ENCODE measurements at places on chromosomes 3 and 15. TPM values are rescaled to one million over a fixed set of nuclear protein-coding genes. Genes with fewer than 3 reads are reported as not detected.

GRCh38 chr3:166637984-166638530, 742.0 kb downstream of the ZBBX start:
- no peak for DNase-seq

GRCh38 chr3:74426571-74426970, 187.9 kb downstream of the CNTN3 start:
- DNase-seq = no peak

The CFAP161 gene
- not detected for total RNA-seq

DNA sequence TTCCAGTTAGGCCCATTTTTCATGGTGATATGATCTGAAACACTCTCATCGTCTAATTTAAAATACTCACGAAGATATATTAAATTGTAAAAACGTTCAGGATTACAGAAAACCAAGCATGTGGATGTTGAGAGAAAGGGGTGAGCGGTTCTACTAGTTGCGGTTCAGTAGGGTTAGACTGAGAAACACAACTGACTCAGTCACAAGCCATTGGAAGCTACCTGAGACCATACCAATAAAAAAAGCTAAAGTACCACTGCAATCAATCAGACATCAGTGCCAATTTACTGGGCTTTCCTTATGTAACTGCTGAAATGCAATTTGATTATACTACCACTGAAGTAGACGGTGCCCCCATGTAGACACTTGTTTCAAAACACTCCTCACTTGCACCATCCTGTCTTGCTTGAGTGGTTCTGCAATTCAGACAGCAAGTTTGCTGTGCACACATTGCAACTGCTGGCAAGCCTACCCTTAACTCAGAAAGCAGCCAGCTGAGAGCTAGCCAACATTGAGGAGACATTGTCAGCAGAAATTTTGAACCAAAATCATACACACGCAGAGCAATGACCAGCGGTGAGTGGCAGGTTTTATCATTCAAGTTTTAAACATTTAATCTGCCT, 368.7 kb upstream of the ARHGEF26 start:
- DNase-seq = no peak

The LINGO1 gene
- 1.0 TPM for total RNA-seq

GRCh38 chr3:50617911-50618481, 1.0 kb downstream of the MAPKAPK3 start:
- DNase-seq = no peak

DNA sequence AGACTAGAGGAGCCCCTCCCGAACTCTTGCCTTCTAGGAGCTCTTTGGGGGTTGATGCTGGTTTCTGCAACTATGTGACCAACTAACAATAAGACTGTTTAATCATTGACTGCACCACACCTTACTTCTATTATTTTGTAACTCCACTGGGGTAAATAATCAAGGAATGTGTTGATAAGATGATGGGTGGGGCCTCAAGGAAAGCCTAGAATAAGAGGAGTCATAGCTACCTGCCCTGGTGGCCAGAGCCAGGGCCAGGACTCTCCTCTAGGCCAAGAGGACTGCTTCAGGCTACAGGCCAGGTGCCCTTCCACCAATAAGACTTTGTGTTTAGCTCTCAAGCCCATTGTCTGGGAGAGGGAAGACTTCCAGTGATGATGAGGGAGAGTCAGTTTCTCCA, 41.2 kb upstream of the PIAS1 start:
- no peak for DNase-seq
